ENCODE measurements at places on chromosomes 4 and X.

DNA sequence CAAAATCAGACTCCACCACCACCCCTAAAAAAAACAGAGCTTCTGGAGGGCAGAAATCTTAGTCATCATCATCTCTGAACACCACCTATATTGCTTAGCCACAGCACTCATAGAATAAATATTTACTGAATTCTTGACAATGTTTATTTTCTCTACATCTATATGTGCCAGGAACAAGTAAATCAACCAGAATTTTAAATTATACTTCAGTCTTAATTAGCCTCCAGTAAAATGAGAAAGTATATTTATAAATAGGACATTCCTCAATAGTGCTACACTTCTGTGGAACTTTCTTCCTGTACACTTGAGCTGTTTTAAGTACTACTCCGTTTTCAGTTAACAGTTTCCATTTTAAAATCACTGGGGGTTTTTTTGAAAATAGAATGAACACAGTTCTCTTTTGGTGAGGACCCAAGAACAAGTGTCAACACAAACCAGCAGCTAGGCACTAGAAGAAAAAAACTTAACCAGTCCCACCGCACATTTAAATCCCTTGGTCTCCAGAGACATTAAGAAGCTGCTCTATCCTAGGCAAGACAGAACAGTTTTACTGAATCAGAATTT, 25.5 kb downstream of the SMIM14 start:
- peak; percentile 81 for DNase-seq

DNA sequence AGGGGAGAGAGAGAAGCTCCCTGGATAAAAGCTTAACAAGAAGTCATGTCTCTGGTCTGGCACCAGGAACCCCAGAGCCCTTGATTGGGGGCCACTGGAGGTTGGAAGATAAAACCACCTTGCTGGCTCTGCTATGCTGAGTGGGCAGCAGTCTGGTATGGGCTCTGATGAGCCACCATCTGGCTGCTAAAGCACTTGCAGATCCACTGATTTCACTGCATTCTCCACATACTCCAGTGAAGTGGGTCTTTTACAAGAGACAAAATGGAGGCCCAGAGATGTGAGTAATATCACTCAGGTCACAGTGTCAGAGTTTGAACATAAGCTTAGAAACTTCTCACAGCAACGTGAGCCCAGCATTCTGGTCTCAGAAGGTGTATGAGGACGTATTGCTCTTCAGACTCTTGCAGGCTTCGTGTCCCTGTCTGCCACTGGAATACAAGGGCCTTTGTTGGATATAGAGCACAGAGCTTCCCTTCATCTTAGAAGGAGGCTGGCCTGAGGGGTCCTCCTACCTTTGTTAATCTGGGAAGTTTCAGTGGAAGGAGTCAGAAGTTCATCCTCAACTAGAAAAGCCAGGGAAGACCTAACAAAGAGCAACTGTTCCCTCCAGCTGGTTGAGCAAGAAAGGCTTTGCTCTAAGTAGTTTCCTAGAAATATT, 11.8 kb downstream of the CLDN2 start:
- DNase-seq = no peak

- no peak for DNase-seq
Observed at GRCh38 chr4:174389439-174389838, 105.7 kb downstream of the CEP44 start.

- DNase-seq = peak; percentile 86
Observed at GRCh38 chr4:155809835-155810234, 51.0 kb downstream of the GUCY1B1 start.

- DNase-seq = peak; percentile 77
Observed at GRCh38 chrX:51608766-51609165, 9.9 kb downstream of the CENPVL3 start.

DNA sequence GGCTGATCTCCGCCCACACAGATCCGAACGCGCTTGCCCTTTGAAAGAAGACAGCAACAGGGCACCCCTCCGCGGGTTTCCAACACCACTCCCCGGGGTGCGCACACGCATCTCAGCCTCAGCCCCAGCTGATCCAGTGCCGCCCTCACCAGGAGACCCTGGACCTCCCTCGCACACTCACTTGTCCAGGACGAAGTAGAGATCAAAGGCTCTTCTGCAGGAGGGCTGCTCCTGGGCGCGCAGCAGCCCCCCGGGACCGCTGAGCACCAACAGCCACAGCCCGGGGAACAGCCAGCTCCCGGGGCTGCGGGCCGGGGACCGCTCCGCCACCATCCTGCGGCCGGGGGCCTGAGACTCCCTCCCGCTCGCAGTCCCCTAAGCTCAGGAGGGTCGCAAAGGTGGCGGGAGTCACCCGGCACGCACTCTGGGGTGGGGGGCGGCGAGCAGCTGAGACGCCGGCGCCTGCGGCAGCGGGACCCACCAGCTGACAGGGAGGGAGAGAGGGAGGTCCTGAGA, 743 bp downstream of the ANTXR2 start:
- DNase-seq = peak; percentile 29

DNA sequence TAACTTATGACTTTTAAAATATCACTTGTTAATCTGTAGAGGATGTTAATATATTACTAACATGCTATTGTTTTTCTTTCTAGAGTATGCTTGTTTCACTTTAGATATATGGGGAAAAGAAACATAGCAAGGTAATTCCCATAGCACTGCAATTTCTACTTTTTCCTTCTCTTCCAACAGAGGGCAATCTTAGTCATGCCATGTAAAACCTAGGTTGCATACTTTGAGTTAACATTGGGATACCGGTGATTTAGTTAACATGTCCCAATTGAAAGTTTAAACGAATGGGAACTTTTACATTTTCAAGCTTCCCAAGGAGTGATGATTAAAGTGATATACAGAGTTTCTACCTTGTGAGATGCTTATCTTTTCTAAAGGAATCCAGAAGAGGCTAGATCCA, 89.4 kb upstream of the IL13RA1 start:
- DNase-seq = peak; percentile 5

DNA sequence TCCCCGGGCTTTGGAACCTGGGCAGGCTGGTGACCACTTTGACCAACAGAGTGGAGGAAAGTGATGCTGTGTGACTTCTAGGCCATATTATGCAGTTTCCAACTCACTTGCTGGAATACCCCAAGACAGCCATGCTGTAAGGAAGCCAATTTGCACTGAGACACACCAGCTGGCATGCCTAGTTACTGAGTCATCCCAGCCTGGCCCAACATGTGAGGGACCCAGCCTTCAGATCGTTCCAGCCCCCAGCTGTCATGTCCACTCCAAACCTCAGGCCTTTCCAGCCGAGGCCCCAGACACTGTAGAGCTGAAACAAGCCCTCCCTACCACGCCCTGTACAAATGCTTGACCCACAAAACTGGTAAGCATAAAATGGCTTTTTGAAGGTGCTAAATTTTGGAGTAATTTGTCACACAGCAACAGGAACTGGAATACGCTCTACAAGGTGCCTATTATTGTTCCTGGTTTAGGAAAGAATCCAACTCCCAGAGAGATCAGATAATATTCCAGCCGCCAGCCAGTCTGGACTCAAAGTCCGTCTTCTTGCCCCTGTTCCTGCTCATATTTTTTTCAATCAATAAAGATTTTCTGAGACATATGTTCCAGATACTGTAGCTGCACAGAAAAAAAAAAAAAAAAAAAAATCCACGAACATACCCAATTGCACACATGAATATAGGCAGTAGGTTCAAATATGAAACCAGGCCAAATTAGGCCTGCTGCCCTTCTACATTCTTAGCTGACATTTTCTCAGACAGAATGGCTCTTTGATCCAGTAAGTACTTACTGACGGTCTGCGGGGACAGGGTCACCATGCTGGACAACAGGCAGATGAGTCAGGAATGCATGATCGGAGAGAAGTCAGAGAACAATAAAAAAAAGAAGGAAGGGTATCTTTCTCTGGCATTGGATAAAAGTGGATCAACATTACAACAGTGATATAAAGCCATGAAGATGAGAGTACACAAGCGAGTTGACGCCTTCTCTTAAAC, 35.1 kb downstream of the SH3KBP1 start:
- DNase-seq = peak; percentile 40

- DNase-seq = peak; percentile 76
Observed at GRCh38 chr4:150381609-150382008, 200.3 kb upstream of the MAB21L2 start.

DNA sequence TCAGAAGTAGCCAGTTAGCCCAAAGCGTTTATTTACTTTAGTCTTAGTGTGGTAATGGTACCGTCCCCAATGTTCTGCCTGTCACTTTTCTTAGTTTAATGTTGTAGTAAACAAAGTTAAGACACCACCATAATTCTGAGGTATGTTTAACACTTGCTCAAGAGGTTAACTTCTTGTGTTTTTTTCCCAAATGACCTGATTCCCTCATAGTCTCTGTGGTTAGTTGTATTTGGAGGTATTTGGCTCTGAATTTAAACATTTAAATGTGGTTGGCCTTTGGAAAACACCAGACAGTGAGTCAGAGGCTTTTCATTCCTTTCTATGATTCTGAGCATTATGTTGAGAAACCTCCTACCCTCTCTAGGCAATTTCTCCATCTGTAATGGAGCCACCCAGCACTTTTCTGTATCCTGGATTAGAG, 47.9 kb downstream of the CXCL1 start:
- peak; percentile 96 for DNase-seq

DNA sequence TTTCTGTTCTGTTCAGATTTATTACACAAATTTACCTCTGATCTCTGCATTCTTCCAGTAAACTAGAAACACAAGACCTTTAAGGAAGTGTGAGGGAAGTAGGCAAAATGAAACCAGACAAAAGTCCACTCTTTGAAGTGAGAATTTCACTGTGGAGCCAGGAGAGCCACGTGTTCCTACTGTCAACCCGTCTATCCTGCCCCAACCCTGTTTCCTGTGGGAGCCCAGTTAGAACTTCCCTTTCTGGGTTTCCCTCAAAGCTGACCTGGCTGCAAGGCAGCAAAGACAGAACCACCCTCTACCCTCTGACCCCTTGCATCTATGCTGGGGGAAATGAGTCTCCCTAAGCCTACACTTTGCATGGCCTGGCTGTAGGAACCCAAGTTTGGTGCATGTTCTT, 40.0 kb downstream of the TMEM144 start:
- no peak for DNase-seq

DNA sequence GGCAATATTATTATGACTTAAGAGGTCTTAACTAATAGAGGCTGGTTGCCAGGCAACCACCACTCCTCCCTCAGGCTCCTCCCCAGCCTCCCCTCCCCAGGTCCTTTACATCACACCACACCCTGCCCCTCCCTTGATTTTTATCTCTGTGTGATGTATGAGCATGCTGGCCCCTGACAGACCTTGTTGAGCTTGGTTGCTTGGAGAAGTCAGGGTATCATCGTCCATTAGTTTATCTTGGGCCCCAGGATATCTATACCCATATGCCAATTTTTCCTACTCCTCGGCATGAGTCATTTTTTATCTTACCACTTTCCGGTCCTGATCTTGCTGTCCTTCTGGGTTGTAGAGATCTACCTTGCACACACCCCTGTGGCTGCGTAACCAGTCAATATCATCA, 2.5 kb downstream of the AKAP4 start:
- no peak for DNase-seq

DNA sequence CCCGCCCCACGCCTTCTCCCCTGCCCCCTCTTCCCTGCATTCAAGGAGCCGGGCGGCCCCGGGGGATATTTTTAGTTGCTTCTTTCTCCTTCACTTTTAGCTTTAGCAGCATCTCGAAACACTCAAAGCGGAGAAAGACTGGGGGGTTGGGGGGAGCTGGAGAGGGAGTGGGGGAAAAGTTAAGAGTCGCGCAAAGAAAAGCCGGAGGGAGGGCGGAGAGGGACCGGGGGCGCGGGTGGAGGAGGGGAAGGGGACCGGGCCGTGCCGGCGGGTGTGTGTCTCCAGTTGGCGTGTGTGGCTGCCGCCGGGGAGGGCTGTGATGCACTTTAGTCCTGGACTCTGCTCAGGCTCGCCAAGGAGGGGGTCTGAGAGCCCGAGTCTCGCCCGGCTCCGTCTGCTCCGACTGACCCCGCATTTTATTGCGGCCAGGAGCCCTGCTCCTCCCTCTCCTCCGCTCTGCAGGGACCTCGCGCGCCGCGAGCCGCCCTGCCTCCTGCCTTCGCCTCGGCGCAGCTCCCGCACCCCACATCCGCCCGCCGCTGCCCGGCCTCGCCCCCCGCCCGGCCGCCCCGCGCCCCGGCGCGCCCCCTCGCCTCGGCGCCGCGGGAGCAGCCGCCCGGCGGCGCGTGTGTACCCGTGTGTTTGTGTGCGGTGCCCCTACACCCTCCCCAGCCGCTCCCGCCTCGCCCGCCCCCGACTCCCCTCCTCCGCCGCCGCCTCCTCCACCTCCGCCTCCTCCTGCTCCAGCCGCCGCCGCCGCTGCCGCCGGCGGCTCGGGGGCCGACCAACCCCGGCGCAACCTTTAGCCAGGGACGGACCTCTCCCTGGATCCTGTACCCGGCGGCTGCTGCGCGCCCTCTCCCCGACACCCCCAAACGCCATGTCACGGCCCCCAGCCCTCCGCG, 1.4 kb downstream of the ZNF827 start:
- peak; percentile 79 for DNase-seq
